ENCODE measurements at places on chromosomes 11 and 22.

DNA sequence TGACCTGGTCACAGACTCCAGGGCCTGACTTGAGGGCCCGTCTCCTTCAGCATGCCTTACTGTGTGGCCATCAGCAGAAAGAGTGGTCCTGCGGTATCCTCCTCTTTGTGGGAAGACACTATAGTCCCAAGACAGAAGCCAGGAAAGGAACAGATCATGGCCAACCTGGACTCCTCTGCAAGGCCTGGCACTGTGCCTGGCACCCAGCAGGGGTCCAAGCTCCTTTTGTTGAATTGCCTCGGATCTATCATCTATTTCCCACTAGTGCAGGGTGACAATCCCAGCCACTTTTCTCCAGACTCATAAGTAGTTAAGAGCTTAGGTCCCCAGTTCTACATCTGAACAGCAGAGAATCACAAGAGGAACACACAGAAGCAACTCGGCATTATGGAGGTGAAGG lies 27.0 kb downstream of the DSCAML1 start:
- DNase-seq = no peak

- DNase-seq = no peak
Observed at GRCh38 chr11:85316967-85317366, 310.2 kb downstream of the DLG2 start.

GRCh38 chr11:133950874-133951326 lies 5.9 kb downstream of the IGSF9B start:
- DNase-seq = no peak

DNA sequence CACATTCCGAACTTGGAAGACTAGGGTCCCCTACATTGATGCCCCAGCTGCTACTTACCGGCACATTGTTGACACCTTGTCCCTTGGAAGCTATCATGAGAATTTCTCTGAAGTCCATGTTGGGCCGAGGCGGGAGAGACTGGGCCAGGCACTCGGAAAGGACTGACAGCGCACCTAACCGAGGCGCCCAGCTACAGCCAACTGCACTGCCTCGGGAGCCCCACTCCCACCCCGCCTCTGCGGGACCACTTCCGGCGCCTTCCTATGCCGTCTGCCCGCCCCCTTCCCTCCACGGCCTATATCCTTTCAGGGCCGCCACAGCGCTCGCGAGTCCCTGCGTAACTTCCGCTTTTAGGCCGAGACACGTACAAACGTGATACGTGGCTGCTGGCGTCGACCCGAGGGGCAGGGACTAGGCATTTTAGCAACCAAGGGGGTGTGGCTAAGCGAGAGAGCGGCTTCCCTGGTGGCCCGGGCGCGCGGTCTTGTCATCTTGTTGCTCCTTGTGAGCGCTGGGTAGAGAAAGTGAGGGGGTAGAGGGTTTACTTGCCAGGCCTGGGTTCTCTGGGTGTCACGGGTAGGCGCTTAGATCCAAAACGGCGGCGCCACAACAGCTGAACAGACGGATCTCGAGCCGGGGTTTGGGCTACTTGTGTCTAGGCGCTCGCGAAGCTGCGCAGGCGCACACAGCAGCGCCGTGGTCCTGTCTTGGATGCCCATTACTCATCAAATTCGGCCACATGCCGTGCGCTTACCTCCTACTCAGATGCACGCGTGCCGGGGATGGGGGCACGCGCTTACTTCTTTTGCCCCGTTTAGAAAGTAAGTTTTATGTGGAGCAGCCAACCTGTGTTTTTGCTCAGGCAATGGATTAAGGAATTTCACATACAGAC lies at the start of gene SPTY2D1:
Gene SPTY2D1 (minus strand): TSS at position 203 of the 893 bp plus-strand sequence. CDS start 85 bp downstream, at position 118.
- DNase-seq = peak; percentile 100

GRCh38 chr22:34886391-34886790 lies 179.6 kb upstream of the ISX start:
- no peak for DNase-seq

DNA sequence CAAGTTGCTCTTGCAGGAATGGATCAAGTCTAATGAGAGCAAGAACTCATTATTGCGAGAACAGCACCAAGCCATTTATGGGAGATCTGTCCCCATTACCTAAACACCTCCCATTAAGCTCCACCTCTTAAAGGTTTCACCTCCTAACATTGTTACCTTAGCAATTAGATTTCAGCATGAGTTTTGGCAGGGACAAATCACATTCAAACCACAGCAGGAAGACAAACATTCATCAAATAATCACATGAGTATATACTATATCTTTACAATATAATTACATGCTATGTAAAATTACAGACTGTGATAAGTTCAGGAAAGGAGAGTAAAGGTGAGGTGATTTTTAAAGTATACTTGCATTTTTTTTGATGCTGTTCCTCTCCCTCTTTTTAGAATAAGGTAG lies 6.6 kb upstream of the TEAD1 start:
- DNase-seq = no peak

DNA sequence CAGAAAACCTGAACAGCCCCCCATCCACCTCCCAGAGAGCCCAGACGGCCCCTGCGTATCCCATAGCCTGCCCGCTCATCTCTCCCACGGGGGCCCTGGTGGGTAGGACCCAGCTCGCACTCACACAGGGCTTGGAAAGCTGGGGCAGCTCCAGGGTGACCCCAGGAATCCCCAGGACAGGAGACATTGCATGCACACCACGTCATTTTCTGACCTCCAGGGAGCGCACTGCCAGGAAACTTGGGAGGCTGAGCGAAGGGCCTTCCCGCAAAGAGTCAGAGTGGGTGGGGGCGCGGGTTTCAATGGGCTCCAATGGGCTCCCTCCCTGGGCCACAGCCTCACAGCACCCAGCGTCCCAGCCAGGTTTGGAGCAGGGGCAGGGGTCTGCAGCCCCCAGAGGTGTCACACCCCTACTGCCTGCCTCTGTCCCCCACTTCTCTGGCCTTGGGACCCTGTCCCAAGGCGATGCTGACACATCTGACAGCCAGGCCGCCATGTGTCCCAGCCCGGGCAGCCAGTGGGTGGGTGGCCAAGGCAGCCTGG lies 8.2 kb upstream of the SYT8 start:
- DNase-seq = no peak

DNA sequence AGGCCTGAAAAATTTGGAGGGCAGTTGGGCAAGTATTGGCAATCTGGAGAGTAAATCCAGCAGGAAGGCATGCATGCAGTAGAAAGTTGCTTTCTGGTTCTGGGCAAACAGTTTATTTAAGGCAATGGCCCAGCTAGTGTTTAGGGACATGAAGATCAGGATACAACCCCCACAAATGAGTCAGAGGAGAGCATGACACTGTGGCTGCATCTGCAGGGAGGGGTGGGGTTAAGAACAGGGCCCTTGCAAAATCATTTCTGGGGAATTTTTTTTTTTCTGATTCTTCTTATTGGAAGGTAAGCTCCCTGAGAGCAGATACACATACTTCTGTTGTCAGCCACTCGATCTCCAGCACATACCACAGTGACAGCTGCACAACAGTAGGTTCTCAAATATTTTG lies 61.1 kb downstream of the FDX1 start:
- DNase-seq = no peak

GRCh38 chr22:39559456-39560105 lies 11.0 kb upstream of the CACNA1I start:
- DNase-seq = no peak

- DNase-seq = no peak
Observed at GRCh38 chr11:78922859-78923625, 348.4 kb upstream of the NARS2 start.

GRCh38 chr11:38900211-38900610 lies 2302.2 kb upstream of the RAG2 start:
- no peak for DNase-seq

GRCh38 chr22:44147008-44147645 lies 33.6 kb upstream of the PARVG start:
- no peak for DNase-seq

DNA sequence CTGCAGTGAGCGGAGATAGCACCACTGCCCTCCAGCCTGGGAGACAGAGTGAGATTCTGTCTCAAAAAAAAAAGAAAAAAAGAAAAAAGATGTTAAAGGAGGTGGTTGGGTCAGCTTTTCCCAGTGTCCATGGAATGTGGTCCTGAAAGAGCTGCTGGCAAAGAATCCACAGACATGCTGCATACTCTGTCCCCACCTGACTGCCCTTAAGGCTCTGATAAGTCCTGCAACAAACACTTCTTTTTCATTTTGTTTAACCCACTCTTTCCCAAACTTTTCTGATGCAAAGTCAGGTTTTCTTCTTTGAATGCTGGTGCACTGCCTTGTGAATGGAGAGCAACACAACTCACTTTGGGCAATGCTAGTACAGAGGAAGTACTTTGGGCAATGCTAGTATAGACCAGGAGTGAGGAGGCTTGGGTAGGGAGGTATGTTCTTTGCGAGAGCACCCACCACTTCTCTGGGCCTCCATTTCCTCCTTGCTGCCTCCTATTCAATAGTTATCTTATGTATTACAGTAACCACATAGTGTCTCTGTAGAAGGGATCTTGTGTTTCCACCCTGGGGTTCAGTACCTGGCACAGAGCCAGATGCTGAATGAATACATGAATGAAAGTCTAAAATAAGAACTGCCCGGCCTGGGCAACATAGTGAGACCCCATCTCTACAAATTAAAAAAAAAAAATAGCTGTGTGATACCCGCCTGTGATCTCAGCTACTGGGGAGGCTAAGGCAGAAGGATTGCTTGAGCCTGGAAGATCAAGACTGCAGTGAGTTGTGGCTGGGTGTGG lies 18.9 kb downstream of the LIF start:
- peak; percentile 56 for DNase-seq

- peak; percentile 95 for DNase-seq
Observed at GRCh38 chr11:19240420-19241259, at the start of gene E2F8. TSS of gene E2F8 (minus strand) at chr11:19240945. CDS start at chr11:19240121, 824 bp downstream.

- DNase-seq = no peak
Observed at GRCh38 chr11:12159351-12160099, 49.1 kb downstream of the MICAL2 start.

GRCh38 chr11:2302306-2302895 lies 588 bp downstream of the TSPAN32 start:
- peak; percentile 61 for DNase-seq

- DNase-seq = no peak
Observed at GRCh38 chr11:47071341-47071740, 105.3 kb downstream of the ARFGAP2 start.

GRCh38 chr22:20994128-20994901 lies 7.6 kb downstream of the THAP7 start:
- no peak for DNase-seq

DNA sequence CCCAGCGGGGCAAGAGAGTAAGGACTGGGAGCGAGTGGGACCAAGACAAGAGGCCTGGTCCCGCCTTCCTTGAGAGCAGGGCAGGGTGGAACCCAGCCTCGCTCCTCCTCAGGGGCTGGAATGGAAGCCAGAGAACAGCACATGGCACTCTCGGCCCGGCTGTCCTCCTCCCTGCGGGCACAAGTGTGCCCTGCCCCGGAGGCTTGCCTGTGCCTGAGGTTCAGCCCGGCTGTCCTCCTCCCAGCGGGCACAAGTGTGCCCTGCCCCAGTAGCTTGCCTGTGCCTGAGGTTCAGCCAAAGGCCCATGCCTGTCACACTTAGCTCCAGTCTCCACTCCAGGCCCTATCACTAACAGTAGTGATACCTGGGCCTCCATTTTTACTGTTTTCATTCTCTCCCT lies 24.2 kb downstream of the SULT4A1 start:
- no peak for DNase-seq

GRCh38 chr11:65224930-65225278 lies 36.9 kb upstream of the POLA2 start:
- no peak for DNase-seq

- no peak for DNase-seq
Observed at GRCh38 chr22:27270818-27271510, 530.6 kb downstream of the MN1 start.

- DNase-seq = no peak
Observed at GRCh38 chr11:13140028-13140870, 131.1 kb downstream of the RASSF10 start.

DNA sequence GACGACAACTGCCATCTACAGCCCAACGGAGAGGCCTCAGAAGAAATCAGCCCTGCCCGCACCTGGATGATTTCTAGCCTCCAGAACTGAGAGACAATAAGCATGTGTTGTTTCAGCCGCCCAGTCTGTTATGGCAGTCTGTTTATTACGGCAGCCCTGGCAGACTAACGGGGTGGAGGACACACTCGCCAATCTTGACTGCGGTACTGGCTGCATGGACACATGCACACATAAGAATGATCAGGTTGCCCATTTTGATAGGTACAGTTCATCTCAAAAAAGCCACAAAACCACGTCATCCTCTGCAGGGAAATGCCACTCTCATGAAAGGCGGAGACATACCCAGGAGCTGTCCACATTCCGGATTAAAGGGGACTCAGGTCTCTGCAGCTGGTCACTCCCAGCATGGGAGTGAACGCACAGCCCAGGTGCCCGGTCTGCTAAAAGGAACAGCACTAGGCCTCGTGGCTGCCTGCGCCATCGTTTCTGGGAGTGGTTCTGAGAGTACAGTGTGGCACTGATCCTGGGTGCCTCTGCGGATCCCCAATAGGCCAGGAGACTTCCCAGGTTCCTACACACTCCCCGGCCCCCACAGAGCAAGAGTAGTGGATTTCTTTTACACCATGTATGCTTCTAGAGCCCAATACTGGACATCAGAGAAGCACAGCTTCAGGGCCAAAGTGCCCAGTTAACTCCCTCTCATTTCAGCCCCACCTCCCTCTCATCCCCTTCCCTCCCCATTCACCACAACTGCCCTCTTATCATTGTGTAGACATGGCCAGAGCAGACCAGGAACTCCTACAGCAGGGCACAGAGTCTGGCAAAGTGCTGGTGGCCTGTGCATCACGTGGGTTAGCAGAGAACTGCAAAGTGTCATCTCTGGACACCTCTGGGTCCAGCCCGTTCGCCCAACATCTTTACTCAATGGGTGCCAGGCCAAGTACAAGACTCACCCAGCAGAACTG lies 11.7 kb upstream of the COMT start:
- no peak for DNase-seq

DNA sequence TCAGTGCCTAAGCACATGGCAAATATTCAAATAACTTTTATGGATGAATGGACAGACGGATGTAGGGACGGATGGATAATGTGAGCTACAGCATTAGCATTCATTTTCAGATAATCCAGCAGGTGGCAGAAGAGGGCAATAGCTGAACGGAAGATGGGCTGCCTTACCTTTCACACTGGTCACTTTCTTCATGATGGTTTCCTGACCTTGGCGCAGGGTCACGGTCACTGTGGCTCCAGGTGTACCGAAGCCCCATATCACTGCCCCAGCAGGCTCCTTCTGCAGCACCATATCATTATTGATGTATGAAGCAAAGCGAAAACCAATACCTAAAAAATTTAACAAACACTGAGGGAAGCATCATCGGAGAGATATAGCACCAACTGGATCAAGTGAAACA lies 4.3 kb downstream of the SIAE start:
- peak; percentile 60 for DNase-seq

GRCh38 chr11:126182787-126183445 lies 28.5 kb downstream of the RPUSD4 start:
- DNase-seq = no peak

DNA sequence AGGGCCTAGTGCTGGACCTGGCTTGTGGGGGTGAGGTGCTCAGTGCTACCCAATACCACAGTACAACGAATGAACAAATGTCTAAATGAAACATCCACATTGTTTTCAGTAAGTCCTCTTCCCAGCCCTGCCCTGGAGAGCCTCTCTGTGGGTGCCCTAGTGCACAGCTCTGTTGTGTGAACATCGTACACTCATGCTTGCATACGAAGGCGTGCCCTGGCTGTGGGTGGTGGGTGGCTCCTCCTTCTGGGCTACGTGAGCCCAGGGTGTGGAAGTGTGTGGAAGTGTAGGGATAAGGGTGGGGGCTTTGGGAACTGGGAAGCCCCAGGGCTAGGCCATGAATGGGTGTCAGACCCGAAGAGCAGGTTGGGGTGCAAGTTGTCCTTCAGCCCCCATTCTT lies 592 bp upstream of the NLRX1 start:
- no peak for DNase-seq
